ENCODE measurements at places on chromosomes 4 and X.

GRCh38 chr4:8281519-8282133 is 12.1 kb downstream of the HTRA3 start:
- DNase-seq: peak; percentile 95

- DNase-seq: no peak
These were observed 30.7 kb downstream of the SHISA3 start for GRCh38 chr4:42428036-42428435.

GRCh38 chrX:38612281-38612680 is 50.9 kb downstream of the TSPAN7 start:
- no peak for DNase-seq

DNA sequence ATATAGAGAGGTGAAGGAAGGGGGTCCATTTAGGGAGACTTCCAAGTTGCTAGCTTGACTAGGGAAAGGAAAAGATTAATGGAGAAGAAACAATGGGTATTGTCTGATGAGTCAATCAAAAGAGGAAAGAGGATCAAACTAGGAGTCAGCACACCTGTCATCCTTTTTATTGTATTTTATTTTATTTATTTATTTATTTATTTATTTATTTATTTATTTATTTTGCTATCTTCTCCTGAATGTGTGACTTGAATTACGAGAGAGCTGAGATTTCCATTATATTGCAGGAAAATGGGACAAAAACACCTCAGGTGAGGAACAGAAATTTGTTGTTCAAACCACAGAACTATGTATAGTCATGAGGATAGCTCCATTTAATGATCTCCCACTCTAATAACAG is 58.9 kb downstream of the NUDT11 start:
- no peak for DNase-seq

GRCh38 chr4:145307763-145308430 is 127.5 kb upstream of the OTUD4 start:
- DNase-seq: no peak

GRCh38 chr4:109078724-109079123 is 223.7 kb downstream of the COL25A1 start:
- no peak for DNase-seq

DNA sequence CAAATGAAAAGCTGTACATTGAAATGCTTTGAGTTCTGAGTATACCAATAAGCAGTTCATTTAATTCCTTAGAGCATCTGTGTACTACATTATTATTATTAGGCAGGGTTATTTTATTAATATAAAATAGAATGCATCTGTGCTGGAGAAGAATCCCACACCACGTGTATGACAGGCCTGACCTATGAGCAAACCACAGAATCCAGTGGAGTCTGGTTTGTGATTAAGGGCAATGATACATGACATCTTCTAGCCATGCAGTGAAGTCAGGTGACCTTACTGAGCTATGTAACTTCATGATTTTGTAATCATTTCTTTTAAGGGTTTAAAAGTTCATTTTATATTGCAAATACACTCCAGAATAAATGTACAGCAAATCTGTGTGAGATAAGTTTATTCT is 1165.0 kb upstream of the TENM3 start:
- DNase-seq: no peak

GRCh38 chrX:53595266-53595810 is 91.2 kb downstream of the HUWE1 start:
- no peak for DNase-seq

GRCh38 chr4:84501721-84502267 is 2.7 kb upstream of the NKX6-1 start:
- DNase-seq: no peak
